ENCODE measurements at places on chromosomes 16 and 17.

DNA sequence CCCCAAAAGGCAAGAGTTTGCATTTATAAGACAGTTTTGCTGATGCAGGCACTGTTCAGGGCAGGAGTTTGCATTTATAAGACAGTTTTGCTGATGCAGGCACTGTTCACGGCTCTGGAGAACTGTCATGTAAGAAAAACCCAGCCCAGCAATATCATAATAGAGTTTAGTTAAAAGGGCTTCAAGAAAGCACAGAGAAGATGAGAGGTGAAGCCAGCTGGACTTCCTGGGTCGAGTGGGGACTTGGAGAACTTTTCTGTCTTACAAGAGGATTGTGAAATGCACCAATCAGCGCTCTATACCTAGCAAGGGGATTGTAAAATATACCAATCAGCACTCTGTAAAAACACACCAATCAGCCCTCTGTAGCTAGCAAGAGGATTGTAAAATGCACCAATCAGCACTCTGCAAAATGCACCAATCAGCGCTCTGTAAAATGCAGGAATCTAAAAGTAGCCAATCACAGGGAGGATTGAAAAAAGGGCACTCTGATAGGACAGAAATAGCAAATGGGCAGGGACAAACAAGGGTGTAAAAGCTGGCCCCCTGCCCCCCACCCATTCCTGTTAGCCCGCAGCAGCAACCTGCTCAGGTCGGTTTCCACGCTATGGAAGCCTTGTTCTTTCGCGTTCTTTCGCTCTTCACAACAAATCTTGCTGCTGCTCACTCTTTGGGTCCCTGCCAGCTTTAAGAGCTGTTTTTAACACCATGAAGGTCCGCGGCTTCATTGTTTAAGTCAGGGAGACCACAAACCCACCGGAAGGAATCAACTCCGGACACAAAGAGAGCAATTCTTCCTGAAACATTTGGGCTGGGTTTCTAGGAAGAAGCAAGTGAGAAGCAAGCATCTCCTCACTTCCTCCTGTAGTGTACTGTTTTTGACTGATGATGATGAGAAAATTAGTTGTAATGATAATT, 1.8 kb upstream of the CBX1 start:
- no peak for DNase-seq

DNA sequence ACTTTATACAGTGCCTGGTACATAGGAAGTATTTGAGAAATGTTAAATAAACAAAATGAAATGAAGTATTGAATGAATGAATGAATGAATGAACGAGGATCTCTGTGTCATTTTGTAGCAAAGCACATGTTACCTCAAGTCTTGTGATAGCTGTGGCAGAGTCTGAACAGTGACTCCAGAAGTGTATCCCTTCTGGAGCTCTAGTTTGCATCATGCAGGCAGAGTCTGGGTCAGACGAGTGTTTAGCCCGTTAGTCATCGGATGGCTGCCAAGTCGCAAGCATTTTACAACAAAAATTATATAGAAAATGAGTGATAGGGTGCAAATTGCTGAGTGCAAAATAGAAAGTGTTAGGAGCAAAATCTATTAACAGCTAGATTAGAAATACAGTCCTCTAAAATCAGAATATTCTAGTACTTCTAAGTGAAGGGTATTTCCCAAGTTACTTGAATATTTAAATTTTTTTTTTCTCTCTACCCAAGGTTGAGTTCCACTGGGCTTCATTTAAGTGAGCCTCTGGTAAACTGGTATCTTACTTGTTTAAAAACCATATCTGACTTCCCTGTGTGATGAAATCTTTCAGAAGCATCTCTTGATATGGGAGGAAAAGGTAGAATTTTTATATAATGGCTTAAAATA, 113.3 kb downstream of the FTO start:
- peak; percentile 14 for DNase-seq

DNA sequence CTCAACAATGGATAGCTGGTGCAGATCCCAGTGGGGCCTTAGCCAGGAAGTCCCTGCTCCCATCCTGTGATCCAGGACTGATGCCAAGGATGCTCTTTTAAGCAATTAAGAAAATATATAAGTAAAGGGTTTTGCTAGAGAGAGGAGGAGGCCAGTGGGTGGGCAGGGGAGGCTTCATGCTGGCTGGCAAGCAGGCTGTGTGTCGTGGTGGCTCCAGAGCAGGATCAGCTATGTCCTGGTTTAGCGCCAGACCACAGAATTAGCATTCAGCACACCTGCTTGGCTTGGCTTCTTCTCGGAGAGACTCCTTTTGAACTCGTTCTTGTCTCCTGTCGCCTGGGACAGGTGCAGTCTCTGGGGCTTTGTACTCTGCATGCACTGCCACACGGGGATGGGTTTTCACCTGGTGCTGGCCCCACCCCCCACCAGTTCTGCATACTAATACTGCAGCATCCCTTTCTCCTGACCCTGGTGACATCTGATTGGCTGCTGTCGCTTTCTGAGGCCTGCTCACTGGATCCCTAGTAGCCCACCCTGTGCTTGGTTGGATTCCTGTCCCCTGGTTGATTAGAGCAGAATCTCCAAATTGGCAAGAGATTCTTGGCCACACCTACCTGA, 66.1 kb downstream of the PLD6 start:
- no peak for DNase-seq

GRCh38 chr16:25108054-25108453, 3.5 kb upstream of the LCMT1 start:
- DNase-seq, result no peak

- DNase-seq, result no peak
These were observed 23.7 kb downstream of the SOX8 start for GRCh38 chr16:1005286-1005685.

- DNase-seq, result no peak
These were observed 94.9 kb downstream of the TOX3 start for GRCh38 chr16:52451971-52452421.

GRCh38 chr16:680625-680945, 375 bp downstream of the STUB1 start:
- no peak for DNase-seq

GRCh38 chr17:55825213-55825612, 74.4 kb downstream of the PCTP start:
- no peak for DNase-seq

DNA sequence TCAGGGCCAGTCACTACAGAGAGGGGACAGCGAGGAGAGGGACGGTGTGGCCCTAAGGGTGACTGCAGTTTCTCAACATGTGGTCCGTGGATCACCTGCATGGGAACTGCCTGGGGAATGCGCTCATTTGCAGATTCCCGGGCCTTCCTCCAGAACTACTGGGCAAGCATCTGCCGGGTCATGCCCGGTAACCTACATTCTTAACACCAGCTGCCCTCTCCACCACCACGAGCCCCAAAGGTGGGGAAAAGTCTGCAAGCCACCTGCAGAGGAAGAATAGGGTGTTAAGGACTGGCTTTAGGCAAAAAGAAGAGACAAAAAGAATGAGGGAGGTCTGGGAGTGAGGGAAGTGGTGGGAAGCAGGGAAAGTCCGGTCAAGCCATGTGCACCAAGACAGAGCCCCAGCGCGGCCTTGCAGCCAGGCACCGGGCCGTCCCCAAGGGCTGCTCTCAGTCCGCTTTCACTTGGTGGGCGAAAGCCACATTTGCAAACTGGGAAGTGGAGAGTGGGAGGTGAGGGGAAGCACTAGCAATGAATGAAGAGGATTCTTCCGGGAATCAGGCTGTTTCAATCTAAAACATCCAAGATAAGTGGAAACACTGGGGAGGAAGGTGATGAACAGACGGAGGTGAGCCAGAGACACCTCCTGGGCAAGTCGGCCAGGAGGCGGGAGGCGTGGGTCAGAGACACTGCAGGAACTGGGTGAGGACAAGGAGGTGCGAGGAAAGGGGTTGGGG, 70.3 kb downstream of the N4BP1 start:
- DNase-seq, result no peak

Data from uterus (tissue), 4 donors.